GM23338 (cell line): ENCODE measurements at places on chromosomes 3 and 15. TPM values are rescaled to one million over a fixed set of nuclear protein-coding genes. Genes with fewer than 3 reads are reported as not detected.

DNA sequence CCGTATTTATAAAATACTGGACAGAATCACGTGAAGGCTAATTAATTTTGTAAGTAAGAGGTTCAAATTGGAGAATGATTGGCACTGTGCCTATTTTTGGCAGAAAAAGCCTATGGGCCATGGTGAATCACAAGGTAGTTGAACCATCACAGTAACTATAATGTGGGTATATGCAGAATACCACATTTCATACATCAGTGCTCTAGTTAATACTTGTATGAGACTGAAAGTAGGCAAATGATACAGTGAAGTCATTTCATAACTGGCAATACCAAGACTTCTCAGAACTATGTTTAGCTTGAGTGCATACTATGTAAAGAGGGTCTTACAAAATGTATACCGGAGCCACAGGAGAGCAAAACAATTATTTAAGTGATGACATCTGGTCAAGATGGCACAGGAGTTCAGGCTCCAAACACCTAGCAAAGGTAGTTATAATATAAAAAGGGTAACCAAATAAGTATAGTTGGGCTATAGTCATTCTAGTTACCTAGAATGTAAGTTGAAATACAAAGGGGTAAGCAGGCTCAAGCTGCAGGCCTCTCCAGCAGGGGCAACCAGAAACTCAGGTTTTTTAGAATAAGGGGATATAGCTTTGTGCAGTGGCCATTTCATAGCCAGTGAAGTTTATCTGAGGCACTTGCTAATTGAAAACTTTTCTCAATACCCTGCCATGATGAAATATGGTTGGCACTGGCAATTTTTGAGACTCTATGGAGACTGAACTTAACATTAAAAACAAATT, 19.1 kb downstream of the GPR160 start:
- H3K4me1 ChIP-seq = peaks cover 44% of the 10 kb centered on the region
- H3K27me3 ChIP-seq = no peaks in the 10 kb centered on the region
- H3K36me3 ChIP-seq = no peaks in the 10 kb centered on the region
- no peak overlapping the region for H3K4me3 ChIP-seq
- no peak for DNase-seq
- 0 out of 2 replicates have a peak overlapping the region, but pooled peaks have one; percentile 53 for H3K27ac ChIP-seq

ZNF774 gene
- 1.5 and 1.8 TPM in 2 replicates for total RNA-seq

ST8SIA2 gene
- 1.2 and 2.0 TPM in 2 replicates for total RNA-seq

STAC gene
- total RNA-seq = 17.1 and 22.9 TPM in 2 replicates

DNA sequence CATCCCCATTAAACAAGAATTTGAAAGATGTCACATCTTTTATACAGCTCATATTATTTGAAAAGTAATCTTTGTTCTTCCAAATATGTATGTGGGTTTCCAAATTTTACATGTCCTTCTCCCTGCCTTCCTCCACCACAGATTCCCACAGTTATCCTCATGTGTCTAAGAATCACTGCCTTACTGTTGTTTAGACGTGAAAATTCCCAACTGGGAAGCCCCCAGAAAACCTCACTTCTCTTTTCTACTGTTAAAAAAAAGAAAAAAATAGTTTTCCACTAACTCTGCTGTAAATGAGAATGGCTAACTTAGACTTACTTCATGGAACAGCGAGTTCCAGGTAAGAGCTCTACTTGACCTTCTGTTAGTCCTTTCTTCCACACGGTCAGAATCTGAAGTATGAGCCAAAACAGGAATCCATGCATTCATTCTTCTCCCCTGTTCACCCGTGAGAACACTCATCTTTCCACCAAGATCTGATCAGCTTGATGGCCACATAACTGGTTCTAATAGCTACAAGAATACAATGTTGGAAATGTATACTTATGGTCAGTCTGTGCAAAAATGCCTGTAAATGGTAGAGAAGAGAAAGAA, 17.9 kb upstream of the CSTA start:
- no peak overlapping the region for H3K4me3 ChIP-seq
- H3K27ac ChIP-seq = no peak overlapping the region
- no peaks in the 10 kb centered on the region for H3K4me1 ChIP-seq
- DNase-seq = no peak
- no peaks in the 10 kb centered on the region for H3K36me3 ChIP-seq
- no peaks in the 10 kb centered on the region for H3K27me3 ChIP-seq

DNA sequence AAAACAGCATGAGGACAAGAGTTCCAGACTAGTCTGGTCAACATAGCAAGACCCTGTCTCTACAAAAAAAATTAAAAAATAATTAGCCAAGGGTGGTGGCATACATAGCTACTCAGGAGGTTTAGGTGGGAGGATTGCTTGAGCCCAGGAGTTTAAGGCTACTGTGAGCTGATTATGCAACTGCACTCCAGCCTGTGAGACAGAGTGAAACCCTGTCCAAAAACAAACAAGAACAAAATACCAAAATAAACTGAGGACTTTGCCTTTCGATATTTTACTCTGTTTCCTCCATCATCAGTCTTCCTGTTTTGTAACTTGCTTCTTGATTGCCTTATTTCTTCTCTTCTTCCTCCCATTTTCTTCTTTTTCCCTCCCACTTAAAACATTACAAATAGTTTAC, 504.4 kb downstream of the ROBO1 start:
- H3K4me3 ChIP-seq = no peak overlapping the region
- no peaks in the 10 kb centered on the region for H3K4me1 ChIP-seq
- H3K27me3 ChIP-seq = no peaks in the 10 kb centered on the region
- DNase-seq = no peak

TM4SF1 gene
- 0.10 TPM in 1 of 2 replicates, not detected in the other for total RNA-seq

SLC6A1 gene
- 0.16 and 0.28 TPM in 2 replicates for total RNA-seq

- no peak overlapping the region for H3K4me3 ChIP-seq
- no peaks in the 10 kb centered on the region for H3K27me3 ChIP-seq
- H3K36me3 ChIP-seq = no peaks in the 10 kb centered on the region
- peak; percentile 79 for DNase-seq
- no peaks in the 10 kb centered on the region for H3K4me1 ChIP-seq
Measured at GRCh38 chr3:100893590-100893989, 99.6 kb downstream of the ABI3BP start.

DNA sequence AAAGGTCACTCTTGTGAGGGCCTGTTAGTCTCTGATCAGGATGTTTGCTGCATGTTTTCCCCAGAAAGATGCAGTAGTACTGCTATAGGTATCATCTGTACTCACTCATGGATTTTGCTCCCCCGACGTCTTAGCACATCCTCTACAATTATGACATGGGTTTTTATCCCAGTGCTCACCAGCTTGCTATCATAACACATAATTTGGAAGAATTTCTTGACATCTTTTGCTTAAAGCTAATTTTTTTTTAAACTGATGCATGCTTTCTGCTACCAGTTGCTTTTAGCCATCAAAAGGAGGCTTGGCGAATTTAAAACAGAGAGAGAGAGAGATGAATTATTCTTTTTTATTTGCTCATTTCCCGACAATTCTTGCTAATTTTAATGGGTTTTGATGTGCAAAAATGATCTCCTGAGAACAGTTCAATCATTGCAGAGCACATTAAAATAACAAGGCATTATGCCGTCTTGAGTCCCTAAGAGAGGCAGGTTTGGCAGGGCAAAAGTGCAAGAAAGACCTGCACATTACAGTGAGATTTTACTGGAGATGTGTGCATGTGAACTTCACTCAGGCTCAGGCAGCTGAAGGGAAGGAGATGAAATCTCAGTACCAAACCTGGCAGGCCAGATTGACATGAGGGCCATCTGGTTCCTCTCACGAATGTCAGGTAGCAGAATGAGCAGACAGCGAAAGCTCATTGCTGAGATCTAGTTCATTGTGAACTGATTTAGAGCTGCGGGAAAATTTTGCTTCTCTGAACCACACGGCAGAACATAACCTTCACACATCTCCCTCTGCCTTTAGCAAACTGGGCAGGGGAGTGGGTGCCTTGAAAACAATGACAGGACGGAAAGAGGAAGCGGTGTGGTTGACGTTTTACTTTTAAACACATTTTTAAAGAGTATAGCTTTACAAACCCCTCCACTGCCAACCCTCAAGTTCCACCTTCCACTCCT, 25.9 kb upstream of the GOLGA8B start:
- no peak for DNase-seq
- 0 out of 2 replicates have a peak, but pooled peaks cover 5% of the 10 kb centered on the region for H3K4me1 ChIP-seq
- no peaks in the 10 kb centered on the region for H3K36me3 ChIP-seq
- no peak overlapping the region for H3K4me3 ChIP-seq

- no peak overlapping the region for H3K4me3 ChIP-seq
- H3K4me1 ChIP-seq = no peaks in the 10 kb centered on the region; the same call in 1 of the 2 replicates
- peak; percentile 21 for DNase-seq
Measured at GRCh38 chr3:32109256-32109655, 2.8 kb downstream of the GPD1L start.

DNA sequence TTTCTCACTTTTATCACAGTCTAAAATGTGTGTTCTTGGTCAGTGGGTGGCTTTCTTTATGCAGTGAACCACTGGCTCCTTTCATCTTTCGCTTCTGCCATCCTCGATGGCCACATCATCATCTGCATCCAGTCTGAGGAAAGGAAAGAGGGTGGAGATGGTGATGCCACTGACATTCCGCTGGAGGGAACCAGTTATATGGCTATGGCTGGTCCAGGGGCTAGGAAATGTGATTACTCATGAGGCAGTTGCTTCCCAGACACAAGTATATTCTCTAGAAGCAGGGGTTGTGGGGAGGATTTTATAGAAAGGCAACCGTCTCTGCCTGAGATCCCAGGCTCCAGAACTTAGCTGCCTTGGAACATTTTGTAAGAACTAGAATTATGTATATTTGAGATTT, 246.7 kb upstream of the AZI2 start:
- no peaks in the 10 kb centered on the region for H3K27me3 ChIP-seq
- no peak overlapping the region for H3K4me3 ChIP-seq
- H3K36me3 ChIP-seq = no peaks in the 10 kb centered on the region
- H3K27ac ChIP-seq = no peak overlapping the region

GRCh38 chr15:80151148-80151547, 1.7 kb upstream of the FAH start:
- H3K4me3 ChIP-seq = peak overlapping the region; percentile 80; the same call in 1 of the 2 replicates
- H3K36me3 ChIP-seq = no peaks in the 10 kb centered on the region
- H3K4me1 ChIP-seq = peaks cover 23% of the 10 kb centered on the region
- H3K27me3 ChIP-seq = 0 out of 2 replicates have a peak, but pooled peaks cover 7% of the 10 kb centered on the region

- no peaks in the 10 kb centered on the region for H3K4me1 ChIP-seq
- no peak overlapping the region for H3K27ac ChIP-seq
- H3K36me3 ChIP-seq = no peaks in the 10 kb centered on the region
- H3K27me3 ChIP-seq = no peaks in the 10 kb centered on the region
- no peak overlapping the region for H3K4me3 ChIP-seq
Measured at GRCh38 chr3:153456833-153457545, 295.0 kb downstream of the RAP2B start.

GRCh38 chr3:57091521-57092273, 31.2 kb downstream of the SPATA12 start:
- no peaks in the 10 kb centered on the region for H3K27me3 ChIP-seq
- H3K4me1 ChIP-seq = 0 out of 2 replicates have a peak, but pooled peaks cover 4% of the 10 kb centered on the region
- no peak for DNase-seq
- 0 out of 2 replicates have a peak overlapping the region, but pooled peaks have one; percentile 67 for H3K27ac ChIP-seq

GRCh38 chr3:114375608-114376421, 82.0 kb downstream of the TIGIT start:
- H3K27me3 ChIP-seq = no peaks in the 10 kb centered on the region
- H3K27ac ChIP-seq = no peak overlapping the region
- peaks cover 11% of the 10 kb centered on the region; the same call in 1 of the 2 replicates for H3K4me1 ChIP-seq
- no peak for DNase-seq

DNA sequence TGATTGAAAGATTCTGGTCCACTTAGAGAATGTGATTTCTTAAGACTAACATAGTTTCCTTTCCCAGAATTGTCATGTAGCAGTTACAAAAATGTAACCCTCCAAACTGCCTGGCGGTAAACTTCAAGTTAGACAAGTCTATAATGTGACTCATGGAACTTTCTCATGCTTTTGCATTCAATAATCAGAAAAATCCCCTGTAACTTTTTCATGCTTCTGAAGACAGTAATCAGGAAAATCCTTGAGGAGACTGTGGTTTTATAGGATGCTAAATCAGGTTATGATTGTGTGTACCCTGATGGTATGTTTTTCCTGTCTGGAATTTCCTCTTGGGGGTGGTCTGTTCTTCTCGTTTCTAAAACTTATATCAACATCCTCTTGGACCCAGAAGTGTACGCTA, 74.0 kb upstream of the RARB start:
- DNase-seq = no peak
- H3K4me3 ChIP-seq = no peak overlapping the region
- H3K27me3 ChIP-seq = no peaks in the 10 kb centered on the region

- no peak overlapping the region for H3K27ac ChIP-seq
- peaks cover 5% of the 10 kb centered on the region; the same call in 1 of the 2 replicates for H3K4me1 ChIP-seq
- no peak for DNase-seq
- no peak overlapping the region for H3K4me3 ChIP-seq
- H3K27me3 ChIP-seq = no peaks in the 10 kb centered on the region
Measured at GRCh38 chr3:158768881-158769543, 32.8 kb upstream of the MFSD1 start.

DNA sequence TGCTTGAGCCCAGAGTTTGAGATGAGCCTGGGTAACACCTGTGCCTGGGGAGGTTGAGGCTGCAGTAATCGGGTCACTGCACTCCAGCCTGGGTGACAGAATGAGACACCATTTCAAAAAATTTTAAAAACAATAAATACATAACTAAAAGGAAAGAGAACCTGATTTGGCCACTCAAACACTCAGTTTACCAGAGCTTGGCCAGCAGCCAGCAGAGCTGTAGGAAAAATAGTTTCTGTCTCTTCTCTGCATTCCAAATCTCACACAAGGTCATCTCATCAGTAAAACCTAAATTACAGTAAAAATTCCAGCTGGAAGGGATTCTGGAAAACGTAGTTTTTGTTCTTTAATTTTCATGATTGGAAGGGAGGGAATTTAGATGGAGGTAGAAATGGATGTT, 7.8 kb upstream of the PPM1L start:
- no peak overlapping the region for H3K27ac ChIP-seq
- H3K4me3 ChIP-seq = no peak overlapping the region
- DNase-seq = no peak
- no peaks in the 10 kb centered on the region for H3K36me3 ChIP-seq
- H3K4me1 ChIP-seq = peaks cover 6% of the 10 kb centered on the region; the same call in 1 of the 2 replicates

- H3K27me3 ChIP-seq = no peaks in the 10 kb centered on the region
- no peak overlapping the region for H3K4me3 ChIP-seq
- no peaks in the 10 kb centered on the region for H3K36me3 ChIP-seq
Measured at GRCh38 chr3:101478980-101479379, 34.0 kb downstream of the SENP7 start.

GRCh38 chr3:16060945-16061344, 113.5 kb upstream of the GALNT15 start:
- no peak overlapping the region for H3K27ac ChIP-seq
- H3K27me3 ChIP-seq = no peaks in the 10 kb centered on the region
- H3K4me1 ChIP-seq = 0 out of 2 replicates have a peak, but pooled peaks cover under 1% of the 10 kb centered on the region
- DNase-seq = no peak
- no peak overlapping the region for H3K4me3 ChIP-seq

DNA sequence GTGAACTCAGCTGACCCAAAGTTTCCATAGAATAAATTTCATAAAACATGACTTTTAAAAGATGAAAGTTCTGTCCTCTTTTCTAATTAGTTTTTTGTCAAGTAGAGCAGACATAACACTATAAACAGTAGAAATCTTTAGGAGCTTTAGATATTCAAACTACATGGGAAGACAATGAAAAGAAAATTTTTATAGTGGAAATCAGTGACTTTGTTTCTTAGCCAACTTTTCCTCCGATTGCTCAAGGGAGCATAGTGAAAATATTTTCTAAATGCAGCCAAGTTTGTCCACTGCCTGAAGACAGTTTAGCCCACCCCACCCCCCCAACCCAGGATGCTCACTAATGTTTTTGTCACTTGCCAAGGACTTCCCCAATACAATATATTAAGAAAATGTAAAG, 114.9 kb downstream of the PLD1 start:
- H3K27ac ChIP-seq = no peak overlapping the region
- H3K4me1 ChIP-seq = no peaks in the 10 kb centered on the region
- H3K27me3 ChIP-seq = no peaks in the 10 kb centered on the region
- H3K36me3 ChIP-seq = no peaks in the 10 kb centered on the region
- no peak for DNase-seq

NLGN1 gene
- 9.6 and 18.6 TPM in 2 replicates for total RNA-seq

CCDC39 gene
- 0.52 TPM in 1 of 2 replicates, not detected in the other for total RNA-seq
